ENCODE measurements at places on chromosomes 16 and 17.

DNA sequence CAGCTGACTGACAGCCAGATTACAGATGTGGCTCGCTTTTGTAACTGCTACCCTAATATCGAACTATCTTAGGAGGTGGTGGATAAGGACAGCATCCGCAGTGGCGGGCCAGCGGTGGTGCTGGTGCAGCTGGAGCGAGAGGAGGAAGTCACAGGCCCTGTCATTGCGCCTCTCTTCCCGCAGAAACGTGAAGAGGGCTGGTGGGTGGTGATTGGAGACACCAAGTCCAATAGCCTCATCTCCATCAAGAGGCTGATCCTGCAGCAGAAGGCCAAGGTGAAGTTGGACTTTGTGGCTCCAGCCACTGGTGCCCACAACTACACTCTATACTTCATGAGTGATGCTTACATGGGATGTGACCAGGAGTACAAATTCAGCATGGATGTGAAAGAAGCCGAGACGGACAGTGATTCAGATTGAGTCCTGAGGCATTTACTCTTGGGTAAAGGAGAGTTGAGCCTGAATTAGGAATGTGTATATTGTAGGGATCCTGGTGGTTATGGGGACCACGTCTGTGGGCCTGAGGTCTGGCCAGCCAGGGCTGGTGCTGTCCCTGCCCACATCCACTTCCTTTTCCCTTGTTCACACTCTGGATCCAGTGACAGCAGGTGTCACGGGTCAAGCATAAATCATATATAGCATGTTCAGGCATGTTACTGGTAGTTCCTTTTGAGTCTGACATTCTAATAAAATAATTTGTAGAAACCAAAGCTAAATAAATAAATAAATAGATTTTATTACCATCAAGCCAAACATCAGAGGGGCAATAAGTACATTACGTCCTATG, 89.0 kb upstream of the SMURF2 start:
- DNase-seq: no peak

DNA sequence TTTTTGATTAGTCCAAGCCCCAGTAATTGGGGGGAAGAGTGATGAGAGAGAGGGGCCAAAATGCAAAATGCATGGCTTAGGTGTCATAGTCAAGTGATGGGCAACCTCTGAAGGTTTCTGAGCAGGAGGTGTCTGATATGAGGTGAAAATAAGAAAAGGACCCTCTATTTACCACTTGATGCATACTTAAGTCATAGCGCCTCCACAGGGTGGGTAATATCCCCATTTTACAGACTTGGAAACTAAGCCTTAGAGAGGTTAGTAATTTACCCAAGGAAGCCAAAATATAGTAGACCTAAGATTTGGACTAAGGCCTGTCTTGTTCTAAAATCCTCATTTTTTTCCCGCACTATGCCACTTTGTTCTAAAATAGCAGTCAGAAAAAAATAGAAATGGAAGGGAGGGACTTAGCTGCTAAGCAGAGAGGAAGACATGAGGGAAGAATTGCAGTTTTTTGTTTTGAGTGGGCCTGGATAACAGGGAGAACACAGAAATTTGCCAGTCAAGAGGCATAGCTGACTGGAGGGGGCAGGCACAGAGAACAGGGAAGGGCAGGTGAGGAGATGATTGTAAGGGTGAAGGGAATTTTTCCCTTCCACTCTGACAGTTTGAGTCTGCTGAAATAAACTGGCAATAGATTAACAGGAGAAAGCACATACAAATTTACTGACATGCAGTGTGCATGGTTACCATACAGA, 2.3 kb upstream of the GRB2 start:
- no peak for DNase-seq

DNA sequence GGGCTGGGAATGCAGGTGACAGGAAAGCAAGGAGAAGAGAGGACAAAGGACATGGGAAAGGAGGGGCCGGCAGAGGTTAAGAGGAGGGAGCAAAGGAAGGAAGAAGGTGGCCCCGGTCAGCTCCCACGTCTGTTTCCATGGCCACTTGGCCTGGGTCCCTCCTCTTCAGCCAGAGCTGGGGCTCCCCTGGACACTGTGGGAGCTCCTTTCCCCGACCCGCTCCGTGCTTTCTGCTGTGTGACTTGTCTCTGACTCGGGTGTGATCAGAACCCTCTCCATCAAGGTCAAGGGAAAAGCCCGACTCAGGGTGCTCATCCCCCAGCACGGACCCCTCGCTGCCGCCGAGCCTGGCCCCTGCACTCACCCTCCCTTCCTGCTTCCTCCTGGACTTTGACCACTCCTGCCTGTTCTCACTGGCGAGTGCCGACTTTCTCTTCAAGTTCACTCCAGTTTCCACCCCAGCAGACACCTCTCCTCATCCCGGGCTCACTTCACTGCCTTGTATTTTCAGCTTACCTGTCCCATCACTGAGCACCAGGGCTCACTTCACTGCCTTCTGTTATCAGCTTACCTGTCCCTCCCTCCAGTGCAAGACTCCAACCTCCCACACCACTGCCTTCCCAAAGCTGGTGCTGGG, 61.2 kb downstream of the MEAK7 start:
- no peak for DNase-seq

DNA sequence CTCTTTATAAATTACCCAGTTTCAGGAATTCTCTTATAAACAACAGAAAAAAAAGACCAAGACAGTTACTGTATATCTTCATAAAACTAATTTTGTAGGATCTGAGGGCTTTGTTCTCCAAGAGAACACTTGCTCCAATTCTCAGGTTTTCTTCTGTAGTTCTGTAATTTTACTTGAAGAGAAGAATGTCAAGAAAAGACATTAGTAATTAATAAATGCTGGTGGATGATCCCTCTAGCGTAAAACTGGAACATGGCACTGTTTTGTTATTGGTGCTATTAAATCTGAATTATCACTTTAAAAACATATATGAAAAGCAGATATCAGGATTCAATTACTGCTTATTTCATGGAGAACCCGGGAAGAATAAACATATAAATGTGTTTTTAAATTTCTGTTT, 36.5 kb upstream of the CPHXL start:
- no peak for DNase-seq

- no peak for DNase-seq
These were observed 13.2 kb downstream of the NOB1 start for GRCh38 chr16:69741519-69741918.
